ENCODE measurements at places on chromosomes 16 and 17.

DNA sequence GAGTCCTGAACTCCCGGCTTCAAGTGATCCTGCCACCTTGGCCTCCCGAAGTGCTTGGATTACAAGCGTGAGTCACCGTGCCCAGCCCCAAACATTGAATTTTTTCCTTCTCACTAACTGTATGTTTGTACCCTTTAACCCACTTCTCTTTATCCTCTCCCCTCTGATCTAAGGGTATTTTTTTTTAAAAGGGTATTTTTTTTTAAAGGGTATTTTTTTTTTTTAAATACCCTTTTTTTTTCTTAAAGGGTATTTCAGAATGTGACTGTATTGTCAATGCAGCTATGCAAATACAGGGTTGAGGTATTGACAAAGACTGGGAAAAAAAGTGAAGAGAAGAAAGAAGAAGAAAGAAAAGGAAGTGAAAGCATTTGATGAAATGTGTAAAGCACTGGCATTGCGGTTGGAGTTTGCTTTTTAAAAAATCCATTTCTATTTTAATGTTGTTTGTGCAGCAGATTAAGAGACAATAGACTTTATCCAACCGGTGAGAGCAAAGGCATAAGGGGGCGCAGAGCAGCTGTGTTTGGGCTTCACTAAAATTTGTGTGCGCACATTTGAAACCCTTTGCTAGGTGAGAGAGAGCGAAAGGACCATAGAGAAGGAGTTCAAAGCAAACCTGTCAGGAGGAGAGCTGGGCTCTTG lies 42.4 kb downstream of the SYT17 start:
- no peak for DNase-seq

GRCh38 chr16:1791256-1791942 lies 2.1 kb downstream of the IGFALS start:
- DNase-seq = no peak

DNA sequence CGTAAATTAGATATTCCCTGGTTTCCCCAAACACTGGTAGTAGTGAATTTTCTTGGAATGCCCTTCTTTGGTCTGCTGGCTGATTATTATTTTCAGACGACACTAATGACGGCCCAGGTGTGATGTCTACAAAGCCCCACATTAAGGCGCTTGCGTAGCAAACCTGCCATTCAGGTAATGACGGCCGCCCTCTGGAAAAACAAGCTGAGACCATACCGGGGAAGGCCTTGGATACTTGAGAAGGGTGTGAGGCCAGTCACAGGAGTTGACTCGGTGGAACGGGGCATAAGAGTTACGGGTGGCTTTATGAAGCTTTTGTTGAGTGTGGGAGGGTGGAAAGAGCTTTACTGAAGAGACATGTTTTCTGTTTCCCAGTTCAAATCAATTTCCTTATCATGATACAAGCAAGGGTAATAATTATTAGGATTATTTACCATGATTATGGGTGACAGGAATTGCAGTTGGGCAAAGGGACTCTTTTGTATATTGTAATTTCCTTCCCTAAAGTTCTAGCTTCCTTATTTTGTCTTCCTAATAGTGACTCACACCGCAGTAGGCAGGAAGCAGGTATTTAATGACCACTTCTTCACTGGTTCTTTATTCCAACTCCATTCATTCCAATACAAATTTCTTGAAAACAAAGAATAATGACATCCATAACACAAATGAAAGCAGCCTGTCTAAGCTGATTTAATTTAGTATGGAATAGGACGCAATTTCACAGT lies 24.8 kb downstream of the KRT23 start:
- no peak for DNase-seq

- peak; percentile 60 for DNase-seq
Measured at GRCh38 chr17:51065466-51065865, 55.2 kb downstream of the SPAG9 start.

- DNase-seq = peak; percentile 17
Measured at GRCh38 chr16:67883872-67884261, 818 bp upstream of the NRN1L start.

- no peak for DNase-seq
Measured at GRCh38 chr17:9232591-9233270, 211.4 kb downstream of the NTN1 start.

DNA sequence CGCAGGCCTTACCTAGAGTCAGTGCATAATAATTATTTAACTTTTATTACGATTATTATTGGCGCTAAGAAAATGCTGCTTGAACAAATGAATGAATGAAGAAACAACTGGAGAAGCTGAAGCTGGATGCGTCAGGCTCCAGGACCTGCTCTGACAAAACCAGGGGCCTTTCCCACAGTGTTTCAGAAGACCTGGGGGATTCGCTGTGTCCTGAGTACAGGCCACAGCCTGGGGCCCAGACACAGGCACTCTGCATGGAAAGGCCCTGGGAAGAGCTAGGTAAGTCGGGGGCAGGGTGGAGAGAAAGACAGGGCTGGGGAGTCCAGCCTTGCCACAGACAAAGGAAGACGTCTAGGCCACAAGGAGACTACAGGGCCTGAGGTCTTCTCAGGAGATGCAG lies 226.1 kb downstream of the ZNF423 start:
- DNase-seq = no peak

- DNase-seq = no peak
Measured at GRCh38 chr17:66032082-66032712, 159.7 kb downstream of the CEP112 start.

GRCh38 chr17:30208214-30208613 lies 27.3 kb downstream of the SLC6A4 start:
- no peak for DNase-seq

- DNase-seq = peak; percentile 81
Measured at GRCh38 chr17:31825961-31826691, 32.9 kb downstream of the COPRS start.

DNA sequence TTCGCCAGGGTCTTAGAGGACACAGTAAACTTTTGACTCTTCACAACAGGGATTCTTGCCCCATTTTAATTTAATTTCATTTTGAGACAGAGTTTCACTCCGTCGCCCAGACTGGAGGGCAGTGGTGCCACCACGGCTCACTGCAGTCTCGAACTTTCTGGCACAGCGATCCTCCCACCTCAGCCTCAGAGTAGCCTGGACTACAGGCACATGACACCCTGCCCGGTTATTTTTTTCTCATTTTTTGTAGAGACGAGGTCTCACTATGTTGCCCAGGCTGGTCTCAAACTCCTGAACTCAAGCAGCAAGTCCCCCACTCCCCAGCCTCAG lies 329 bp upstream of the NLE1 start:
- DNase-seq = no peak

- no peak for DNase-seq
Measured at GRCh38 chr17:77834170-77835115, 124.1 kb upstream of the TNRC6C start.

- DNase-seq = no peak
Measured at GRCh38 chr17:45101546-45101882, 30.8 kb downstream of the PLCD3 start.

GRCh38 chr17:76102944-76103273 lies 678 bp downstream of the EXOC7 start:
- no peak for DNase-seq

- DNase-seq = no peak
Measured at GRCh38 chr16:65254144-65254543, 132.3 kb upstream of the CDH11 start.

DNA sequence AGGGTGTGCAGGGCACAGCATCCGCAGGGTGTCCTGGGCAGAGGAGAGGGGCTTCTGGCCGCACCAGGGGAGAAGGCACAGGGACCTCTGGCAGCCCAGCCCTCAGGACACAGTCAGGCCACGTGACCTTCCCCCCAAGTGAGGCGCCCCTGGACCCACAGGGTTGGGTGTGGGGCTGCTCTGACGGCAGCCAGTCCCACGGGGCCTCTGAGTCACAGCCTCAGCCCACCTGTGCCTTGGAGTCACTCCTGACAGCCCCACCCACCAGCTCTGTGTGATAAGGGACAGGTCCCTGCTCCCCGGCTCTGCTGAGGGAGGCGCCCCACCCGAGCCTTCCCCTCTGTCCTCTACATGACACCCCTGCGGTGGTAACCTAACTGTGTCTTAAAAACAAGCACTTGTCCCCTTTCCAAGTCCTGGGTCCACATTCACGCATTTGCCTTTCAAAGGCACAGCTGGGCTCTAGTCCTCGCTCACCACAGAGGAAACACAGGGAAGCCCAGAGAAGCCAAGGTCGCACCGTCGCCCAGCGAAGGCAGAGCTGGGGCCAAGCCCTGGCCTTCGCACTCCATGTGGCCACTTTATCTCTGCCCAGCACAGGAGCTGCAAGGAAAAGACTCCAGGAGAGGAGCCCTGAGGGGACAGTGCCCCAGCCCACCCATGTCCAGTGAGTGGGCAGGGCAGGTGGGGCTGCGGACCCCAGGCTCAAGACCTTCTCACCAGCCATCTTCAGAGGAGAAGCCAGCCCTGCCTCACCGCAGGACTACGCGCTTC lies 5.1 kb upstream of the NPTX1 start:
- DNase-seq = no peak

All from NCI-H524 (cell line).